ENCODE measurements at places on chromosomes 1 and 21.

- DNase-seq: no peak
Observed at GRCh38 chr1:35047188-35047858, 15.6 kb upstream of the ZMYM6 start.

DNA sequence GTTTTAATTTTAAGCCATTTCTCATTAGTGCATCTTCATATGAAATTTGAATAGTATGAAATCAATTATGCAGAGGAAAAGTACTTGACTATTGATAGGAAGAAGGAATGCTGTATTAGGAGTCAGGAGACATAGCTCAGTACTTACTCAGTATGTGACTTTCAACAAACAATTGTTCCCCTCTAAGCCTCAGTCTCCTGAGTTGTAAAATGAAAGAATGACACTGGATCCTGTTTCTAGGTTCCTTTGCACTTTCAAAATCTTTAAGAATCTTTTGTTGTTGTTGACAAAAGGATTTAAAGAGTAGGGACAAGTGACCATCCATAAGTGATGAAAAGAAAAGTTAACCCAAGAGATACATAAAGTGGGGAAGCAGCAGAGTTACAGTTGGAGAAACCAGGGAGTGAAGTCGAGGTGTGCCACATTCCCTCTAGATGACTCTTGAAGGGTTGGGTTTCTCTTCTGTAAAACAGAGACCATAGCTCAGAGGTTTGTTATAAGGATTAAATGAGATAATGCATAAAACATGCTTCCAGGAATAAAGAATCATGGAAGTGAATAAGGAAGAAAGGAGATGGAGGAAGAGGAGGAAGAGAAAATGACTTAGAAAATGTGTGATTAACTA, 105.7 kb upstream of the KCNJ15 start:
- DNase-seq: no peak

DNA sequence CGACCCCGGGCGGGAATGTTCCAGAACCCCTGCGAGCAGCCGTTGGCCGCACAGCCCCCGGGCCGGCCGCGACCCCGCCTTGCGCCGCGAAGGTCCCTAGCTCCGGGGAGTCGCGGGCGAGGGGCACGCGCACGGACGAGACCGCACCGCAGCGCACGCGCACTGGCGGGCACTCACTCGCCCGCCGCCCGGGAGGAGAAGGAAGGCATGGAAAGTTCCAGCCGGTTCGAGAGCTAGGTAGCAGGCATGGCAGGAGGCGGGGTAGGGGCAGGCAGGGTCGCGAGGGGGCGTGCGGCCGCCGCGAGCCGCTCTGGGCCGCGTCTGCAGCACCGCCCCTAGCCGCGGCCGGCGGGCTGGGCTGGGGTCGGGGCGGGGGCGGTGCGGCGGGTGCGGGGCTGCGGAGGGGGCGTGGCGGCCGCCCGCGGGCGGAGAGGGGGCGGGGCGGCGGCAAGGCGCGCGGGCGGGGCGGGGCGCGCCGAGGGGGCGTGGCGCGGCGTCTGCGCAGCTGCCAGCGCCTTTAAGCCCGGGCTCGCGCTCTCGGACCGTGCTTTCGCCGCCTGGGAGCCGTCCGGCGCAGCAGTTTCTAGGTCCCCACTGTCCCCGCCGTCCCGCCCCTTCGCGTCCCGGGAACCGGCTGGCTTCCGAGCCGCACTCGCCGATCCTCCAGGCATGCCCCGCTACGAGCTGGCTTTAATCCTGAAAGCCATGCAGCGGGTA, at the start of the genes MRPS6 and SLC5A3:
Gene MRPS6 (plus strand): TSS at position 547 of the 717 bp plus-strand sequence. CDS start 123 bp downstream, at position 670.
Gene SLC5A3 (plus strand): TSS at position 547 of the 717 bp plus-strand sequence. CDS start 21,621 bp downstream, outside the sequence.
- DNase-seq: no peak

- no peak for DNase-seq
Observed at GRCh38 chr21:36199021-36199420, 42.4 kb downstream of the DOP1B start.

GRCh38 chr1:16903458-16903796, 7.6 kb downstream of the RNU1-2 start:
- DNase-seq: no peak

GRCh38 chr21:15928686-15929425, 199.1 kb downstream of the USP25 start:
- DNase-seq: no peak

DNA sequence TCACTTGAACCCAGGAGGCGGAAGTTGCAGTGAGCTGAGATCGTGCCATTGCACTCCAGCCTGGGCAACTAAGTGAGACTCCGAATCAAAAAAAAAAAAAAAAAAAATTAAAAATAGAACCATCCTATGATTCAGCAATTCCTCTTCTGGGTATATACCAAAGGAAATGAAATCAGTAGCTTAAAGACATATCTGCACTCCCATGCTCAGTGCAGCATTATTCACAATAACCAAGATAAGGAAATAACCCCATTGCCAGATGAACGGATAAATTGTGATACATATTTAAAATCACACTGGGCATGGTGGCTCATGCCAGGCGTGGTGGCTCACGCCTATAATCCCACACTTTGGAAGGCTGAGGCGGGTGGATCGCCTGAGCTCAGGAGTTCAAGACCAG, 23.8 kb downstream of the ALDH9A1 start:
- no peak for DNase-seq
